WTC11 (cell line): ENCODE measurements at places on chromosomes 13 and 19. TPM values are rescaled to one million over a fixed set of nuclear protein-coding genes. Genes with fewer than 3 reads are reported as not detected.
A peak's percentile ranks its signal among the peaks of the same experiment; 100 is the strongest.

- DNase-seq: peak; percentile 89
Measured at GRCh38 chr13:110644892-110645521, 29.7 kb downstream of the NAXD start.

PABPC3 gene
- total RNA-seq: 0.35 to 0.39 TPM (median 0.39 TPM) in 3 replicates

IL11 gene
- total RNA-seq: 1.2 to 1.8 TPM (median 1.6 TPM) in 3 replicates

DNA sequence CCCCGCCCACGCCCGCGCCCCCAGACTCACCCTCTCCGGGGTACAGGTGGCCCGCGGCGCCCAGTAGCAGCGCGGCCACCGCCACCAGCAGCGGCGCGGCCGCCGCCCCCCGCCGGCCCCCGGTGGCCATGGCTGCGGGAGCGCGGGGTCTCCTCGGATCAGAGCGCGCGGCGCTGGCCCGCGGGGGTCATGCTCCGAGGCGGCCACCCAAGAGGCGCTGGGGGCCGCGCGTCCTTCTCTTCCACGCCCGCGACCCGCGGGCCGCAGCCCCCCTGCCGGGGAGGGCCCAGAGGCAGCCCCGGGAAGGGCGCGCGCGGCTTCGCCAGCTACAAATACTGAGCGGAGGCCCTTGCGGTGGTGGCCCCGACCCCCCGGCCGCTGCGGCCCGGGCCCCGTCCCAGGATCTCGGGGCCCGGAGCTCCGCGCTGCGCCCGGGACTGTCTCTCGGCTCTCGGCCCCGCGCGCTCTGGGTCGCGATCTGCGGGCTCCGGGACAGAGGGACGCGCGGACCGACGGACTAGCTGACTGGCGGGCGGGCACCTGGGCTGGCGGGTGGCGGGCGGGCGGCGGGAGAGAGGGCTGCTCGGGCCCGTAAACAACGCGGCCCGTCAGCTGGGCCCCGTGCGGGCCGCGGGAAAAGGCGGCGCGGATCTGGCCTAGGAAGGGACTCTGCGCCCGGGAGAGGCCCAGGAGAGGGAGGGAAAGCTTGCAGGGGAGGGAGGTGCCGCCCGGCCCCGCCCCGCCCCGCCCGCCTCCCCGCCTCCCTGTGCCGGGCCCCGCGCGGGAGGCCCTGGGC is at the start of gene INSR:
INSR (minus strand) TSS at position 653 of the 796 bp plus-strand sequence; CDS start at position 130, 523 bp downstream.
- peak; percentile 85 for DNase-seq

KRTDAP gene
- 1.3 to 3.2 TPM (median 1.7 TPM) in 3 replicates for total RNA-seq

FCHO1 gene
- total RNA-seq: 22.8 to 26.8 TPM (median 25.1 TPM) in 3 replicates
